ENCODE measurements at places on chromosomes 4 and X. TPM values are rescaled to one million over a fixed set of nuclear protein-coding genes. Genes with fewer than 3 reads are reported as not detected.

LPAR4 gene
- 0.26 TPM for total RNA-seq

OTUD6A gene
- not detected for total RNA-seq

GRCh38 chr4:87317527-87317926, 5.2 kb downstream of the HSD17B13 start:
- DNase-seq: no peak

DNA sequence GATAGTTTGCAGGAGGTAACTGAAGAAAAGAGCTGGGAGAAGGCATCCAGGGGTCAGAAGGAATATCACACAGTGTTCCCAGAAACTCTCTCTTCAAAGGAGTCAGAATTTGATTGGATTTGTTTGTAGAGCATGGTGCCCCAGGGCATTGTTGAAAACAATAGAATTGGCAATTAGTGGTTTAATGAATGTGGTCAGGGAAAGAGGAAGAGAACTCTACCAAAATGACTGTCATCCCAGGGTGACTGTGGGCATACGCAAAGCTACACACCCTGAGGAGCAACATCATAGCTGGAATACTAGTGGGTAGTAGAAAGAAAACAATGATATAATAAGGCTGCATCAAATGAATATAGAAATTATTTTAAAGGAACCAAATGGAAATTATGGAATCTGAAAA, 21.5 kb downstream of the TNIP2 start:
- DNase-seq: no peak

MGARP gene
- total RNA-seq: 0.39 TPM

ERVMER34-1 gene
- not detected for total RNA-seq

DNA sequence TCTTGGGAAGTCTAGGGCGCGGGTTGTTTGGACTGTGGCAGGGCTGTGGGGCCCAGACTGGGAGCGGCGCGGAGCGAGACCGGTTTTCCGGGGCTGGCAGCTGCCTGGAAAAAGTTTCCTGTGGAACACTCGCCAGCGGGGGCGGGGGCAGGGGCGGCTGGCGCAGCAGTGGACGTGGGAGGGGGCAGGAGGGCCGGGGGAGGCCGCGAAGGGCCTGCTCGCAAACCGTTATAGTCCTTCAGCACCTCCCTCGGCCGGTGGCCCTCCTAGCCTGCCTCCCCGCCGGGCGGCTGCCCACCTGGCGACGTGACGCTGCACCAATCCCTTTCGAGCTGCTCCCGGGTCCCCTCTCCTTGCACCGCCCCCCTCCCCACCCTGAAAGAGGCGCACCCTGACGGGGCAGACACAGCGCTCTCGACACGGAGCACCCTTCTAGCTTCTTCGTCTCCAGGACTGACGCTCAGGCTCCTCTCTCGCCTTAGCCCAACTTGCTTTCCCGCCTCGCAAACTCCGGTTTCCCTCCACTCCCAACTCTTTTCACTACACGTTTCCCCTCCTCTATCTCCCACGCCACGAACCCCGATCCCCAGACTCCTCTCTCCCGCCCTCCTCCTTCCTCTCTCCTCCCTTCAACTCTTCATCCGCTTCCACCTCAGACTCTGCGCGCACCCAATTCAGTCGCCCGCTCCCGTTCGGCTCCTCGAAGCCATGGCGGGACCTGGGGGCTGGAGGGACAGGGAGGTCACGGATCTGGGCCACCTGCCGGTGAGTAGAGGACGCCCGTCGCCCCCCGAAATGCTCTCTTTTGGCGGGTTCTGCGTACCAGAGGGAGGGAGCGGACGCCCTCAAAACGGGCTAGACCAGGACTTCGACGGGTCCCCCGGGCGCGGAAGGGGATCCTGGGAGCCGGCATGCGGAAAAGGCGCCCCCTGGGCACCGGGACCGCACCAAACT, at the start of gene NRK:
Gene NRK (plus strand): TSS at position 402 of the 954 bp plus-strand sequence. CDS start 307 bp downstream, at position 709.
- DNase-seq: no peak

- DNase-seq: no peak
These were observed 35.7 kb upstream of the INTS6L start for GRCh38 chrX:135484641-135485289.

- no peak for DNase-seq
These were observed 29.5 kb upstream of the NUP54 start for GRCh38 chr4:76177709-76178108.
